H9 (cell line): ENCODE measurements at places on chromosomes 2 and 18. TPM values are rescaled to one million over a fixed set of nuclear protein-coding genes. Genes with fewer than 3 reads are reported as not detected.

DNA sequence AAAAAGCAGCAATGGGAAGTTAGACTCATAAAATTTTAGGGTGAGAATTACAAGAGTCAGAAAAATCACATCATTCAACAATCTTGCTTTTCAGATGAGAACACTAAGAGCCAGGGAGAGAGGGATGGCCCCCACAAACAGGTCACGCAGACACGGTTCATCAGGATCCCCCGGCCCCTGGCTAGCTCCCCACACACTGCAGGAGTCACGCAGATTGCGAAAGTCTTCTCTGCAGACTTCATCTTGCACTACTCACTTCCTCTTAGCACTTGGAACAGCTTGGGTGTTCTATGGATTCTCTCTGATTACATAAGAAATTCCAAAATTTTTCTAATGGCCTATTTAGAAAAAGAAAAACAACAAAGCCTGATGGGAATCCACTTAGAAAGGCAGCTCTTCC, 21.6 kb upstream of the SULT1C2 start:
- no peak for DNase-seq

- DNase-seq = no peak
Observed at GRCh38 chr2:207683438-207683837, 28.0 kb upstream of the CCNYL1 start.

- DNase-seq = no peak
Observed at GRCh38 chr2:8457092-8457481, 224.8 kb upstream of the ID2 start.

DNA sequence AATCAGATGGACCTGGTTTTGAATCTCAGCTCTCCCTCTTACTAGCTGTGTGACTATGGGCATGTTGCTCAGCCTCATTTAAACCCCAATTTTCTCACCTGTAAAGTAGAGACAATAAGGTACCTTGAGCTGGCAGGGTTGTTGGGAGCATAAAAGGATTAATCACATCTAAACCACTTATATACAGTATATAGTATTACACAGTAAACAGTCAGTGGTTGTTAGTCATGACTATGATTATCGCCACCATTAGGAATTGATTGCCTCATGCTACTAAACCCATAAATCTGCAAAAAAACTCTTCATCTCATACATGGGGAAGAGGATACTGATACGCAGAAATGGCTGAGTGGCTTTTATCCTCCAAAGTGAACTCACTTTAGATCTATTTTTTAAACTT, 65.8 kb downstream of the INO80D start:
- no peak for DNase-seq

DNA sequence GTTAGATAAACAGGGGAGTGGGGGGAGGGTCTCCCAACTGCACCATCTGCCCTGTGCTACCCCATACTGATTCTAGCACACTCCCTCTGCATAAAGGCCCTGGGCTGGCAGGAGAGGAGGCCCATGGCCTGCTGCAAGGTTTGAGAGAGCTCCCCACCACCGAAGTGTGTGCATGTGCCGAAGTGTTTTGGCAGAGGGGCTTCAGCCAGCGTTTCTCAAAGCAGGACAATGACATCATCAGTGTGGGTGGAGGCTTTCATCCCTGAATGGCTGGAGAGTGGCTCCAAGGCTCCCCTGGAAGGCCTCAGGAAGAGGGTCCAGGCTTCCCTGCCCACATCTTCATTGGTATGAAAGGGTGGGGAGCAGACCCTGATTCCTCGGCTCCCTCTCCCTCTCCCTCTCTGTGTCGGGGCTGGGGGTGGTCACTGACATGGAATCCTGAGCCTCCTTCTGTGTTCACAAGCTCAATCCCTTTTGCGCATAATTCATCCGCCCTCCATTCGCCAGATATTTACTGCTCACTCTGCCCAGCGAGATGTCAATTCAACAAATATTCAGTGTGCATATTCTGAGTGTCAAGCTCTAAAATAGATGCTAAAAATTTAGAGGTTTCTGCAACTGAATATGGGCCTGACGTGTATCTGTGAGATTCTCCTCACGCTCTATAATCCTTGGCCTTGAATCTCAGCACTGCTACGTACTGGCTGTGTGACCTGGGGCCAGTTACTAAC, 122.1 kb downstream of the CELF4 start:
- no peak for DNase-seq

The POTEC gene
- not detected in 2 replicates for total RNA-seq

The TACR1 gene
- 0.77 and 1.4 TPM in 2 replicates for total RNA-seq
